C1 segment of cervical spinal cord (tissue), 14 donors: ENCODE measurements at places on chromosomes 3 and 15.
A peak's percentile ranks its signal among the peaks of the same experiment; 100 is the strongest.

- no peak for DNase-seq
These were observed 65.8 kb downstream of the PDE8A start for GRCh38 chr15:85047271-85047948.

- DNase-seq, result no peak
These were observed 71.8 kb upstream of the NDUFB4 start for GRCh38 chr3:120524171-120524923.

GRCh38 chr15:55344206-55344605, 25.2 kb downstream of the PIGB start:
- DNase-seq, result no peak

- no peak for DNase-seq
These were observed 1.3 kb downstream of the TOP2B start for GRCh38 chr3:25663347-25663868.

GRCh38 chr3:13058346-13059120, 14.7 kb downstream of the IQSEC1 start:
- DNase-seq, result no peak

DNA sequence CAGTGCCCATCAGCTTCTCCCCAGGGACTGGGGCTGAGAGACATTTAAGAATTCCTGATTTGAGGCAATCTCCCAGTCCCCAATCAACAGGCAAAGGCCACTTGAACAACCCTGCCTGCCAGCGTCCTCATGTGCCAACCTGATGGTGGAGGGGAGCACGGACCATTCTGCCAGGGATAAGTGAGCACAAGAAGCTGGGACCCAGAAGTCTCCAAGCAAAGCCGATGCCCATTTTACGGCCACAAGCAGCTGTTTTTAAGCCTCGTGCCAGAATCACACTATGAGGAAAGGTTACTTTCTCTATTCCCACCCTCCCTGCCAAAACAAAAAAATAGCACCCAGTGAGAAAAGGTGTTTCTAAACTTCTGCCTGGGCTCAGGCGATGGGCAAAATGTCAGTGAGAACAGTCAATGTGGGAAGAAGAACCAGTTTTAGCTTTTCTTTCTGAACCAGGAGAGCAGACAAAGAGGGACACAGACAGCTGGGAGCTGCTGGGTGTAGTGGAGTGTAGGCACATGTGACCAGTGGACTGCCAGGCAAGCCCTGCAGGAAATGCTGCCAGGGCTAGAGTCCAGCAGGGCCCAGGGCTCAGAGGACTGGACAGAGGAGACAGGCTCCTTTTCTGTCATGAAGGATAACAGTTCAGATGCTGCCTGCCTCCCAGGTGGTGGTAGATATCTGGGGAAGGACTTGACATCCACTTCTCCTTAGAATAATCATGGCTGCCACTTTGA, 57.7 kb downstream of the ATP2B2 start:
- no peak for DNase-seq

DNA sequence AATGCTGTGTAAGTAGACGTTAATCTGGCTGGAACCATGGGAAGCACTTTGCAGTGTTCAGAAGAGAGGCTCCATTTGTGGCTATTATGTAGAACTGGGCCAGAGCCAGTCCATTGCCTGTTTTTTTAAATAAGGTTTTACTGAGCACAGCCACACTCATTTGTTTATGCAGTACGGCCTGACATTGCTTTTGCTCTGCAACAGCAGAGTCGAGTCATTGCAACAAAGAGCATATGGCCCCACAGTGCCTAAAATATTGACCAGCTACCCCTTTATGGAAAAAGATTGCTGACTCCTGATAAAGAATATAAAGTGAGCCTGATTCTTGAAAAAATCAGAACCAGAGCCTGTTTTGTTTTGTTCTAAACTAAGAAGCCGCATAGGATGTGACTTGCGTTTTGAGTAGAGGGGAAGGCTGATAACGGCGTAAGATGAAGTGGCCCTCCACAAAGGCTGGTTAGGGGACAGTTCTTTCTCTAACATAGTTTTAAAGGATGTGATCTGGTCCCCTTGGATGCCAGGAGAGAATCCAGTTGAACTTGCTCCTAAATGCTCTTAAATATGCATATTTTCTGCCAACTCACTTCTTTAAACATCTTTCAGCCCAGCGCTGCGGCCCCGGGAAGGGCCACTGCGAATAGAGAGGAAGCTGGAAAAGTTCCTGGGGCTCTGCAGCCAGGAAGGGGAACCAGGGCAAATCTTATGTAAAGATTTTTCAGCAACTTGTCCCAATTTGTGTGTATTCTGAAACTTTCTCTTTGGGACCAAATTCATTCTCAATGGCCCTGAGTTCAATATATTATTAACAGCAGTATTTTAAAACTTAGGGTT, 64.5 kb downstream of the GLDN start:
- DNase-seq, result no peak

DNA sequence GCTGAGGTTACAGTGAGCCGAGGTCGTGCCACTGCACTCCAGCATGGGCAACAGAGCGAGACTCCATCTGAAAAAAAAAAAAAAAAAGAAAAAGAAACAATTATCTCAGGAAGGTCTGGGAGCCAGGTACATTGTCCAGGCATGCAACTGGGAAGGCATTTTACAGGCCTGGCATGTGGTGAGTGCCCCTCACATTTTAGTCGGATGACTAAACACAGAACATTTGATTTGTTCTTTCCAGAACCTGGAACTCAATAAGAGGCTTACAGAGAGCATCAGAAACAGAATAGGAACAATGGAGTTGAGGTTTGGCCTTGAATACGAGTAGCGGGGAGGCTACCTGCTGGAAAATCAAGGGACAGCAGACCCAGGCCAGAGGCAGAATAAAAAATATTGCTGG, 33.7 kb upstream of the IGF1R start:
- no peak for DNase-seq

- no peak for DNase-seq
These were observed 9.8 kb upstream of the MUC4 start for GRCh38 chr3:195821403-195822130.

DNA sequence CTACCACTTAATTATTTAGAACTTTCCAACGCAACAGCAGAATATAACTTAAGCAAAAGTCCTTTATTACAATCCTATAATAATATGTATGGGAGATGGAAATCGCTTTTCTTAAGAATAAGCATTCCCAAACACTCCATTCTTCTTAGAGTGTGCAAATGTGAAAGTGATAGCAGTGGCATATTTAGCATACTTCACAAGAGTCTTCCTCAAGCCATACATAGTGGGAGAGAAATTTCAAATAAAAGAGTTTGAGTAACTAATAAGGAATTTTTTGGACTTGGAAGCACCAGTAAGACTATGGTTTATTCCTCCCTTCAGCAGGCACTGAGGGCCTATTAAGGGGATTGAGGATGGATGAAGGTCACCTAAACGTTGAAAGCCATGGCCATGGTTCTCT, 22.1 kb upstream of the BNC1 start:
- no peak for DNase-seq

DNA sequence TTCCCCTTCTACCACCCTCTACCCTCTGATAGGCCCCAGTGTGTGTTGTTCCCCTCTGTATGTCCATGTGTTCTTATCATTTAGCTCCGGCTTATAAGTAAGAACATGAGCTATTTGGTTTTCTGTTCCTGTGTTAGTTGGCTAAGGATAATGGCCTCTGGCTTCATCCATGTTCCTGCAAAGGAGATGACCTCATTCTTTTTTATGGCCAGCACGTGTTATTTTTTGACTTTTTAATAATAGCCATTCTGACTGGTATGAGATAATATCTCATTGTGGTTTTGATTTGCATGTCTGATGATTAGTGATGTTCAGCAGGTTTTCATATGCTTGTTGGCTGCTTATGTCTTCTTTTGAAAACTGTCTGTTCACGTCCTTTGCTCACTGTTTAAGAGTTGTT, 63.1 kb upstream of the NPHP3 start:
- no peak for DNase-seq

- DNase-seq, result peak; percentile 21
These were observed 8.6 kb downstream of the TFRC start for GRCh38 chr3:196073255-196073753.

DNA sequence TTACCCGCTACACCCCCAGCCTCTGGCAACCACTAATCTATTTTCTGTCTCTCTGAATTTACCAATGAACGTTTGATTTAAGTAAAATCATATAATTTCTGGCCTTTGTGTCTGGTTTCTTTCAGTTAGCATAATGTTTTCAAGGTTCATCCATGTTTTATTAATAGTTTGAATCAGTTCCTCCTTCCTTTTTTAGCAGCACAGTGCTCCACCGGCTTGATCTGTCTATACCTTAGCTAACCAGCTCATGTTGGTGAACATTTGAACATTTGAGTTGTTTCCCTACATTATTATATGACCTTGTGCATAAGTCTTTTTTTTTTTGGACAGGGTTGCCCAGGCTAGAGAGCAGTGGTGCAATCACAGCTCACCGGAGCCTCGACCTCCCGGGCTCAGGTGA, 33.3 kb downstream of the PDE8A start:
- no peak for DNase-seq

DNA sequence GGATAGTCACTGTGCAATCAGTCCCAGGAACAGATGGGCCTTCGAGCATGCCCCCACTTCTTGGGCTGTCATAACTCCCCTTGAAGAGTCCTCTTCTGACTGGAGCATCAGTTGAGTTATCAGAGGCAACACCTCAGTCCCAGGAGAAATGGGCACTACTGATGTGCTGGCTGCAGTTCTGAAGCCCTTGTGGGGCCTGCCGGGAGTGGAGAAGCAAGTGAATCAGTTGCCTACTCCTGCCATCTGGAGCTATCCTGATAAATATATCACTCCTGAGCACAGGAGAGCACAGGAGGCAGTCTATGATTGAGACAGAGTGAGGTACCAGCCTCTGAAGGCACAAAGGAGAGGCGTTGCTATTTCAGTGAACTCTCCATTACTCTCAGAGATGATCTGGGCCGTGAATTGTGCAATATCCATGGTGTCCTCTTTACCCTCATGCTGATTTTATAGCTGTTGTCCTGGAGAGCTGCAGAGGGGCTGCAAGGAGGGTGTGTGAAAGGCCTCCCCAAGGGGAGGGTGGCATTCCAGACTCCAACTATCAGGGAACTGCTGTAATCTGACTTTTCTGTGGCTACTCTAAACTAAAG, 344.2 kb upstream of the ROPN1 start:
- DNase-seq, result no peak

- no peak for DNase-seq
These were observed 51.2 kb downstream of the FGF12 start for GRCh38 chr3:192675958-192676649.

DNA sequence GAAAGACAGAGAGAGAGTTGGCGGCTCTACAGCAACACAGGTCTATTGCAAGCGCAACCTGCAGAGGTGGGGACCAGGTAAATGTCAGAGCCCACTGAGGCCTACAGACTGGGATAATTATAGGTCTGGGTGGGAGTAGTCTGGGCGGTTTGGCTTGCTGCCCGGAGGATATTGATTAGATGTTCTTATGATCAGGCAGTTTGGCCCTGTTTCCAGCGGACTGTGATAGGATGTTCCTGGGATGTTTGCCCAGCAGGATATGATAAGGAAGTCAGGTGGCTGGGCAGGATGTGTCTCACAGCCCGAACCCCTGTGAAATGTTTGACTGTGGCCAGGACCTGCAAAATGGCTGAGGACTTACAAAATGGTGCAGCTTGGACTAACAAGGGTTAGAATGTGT, 364.9 kb downstream of the NAALADL2 start:
- no peak for DNase-seq

GRCh38 chr3:165185707-165186327, 10.4 kb downstream of the SLITRK3 start:
- DNase-seq, result no peak

DNA sequence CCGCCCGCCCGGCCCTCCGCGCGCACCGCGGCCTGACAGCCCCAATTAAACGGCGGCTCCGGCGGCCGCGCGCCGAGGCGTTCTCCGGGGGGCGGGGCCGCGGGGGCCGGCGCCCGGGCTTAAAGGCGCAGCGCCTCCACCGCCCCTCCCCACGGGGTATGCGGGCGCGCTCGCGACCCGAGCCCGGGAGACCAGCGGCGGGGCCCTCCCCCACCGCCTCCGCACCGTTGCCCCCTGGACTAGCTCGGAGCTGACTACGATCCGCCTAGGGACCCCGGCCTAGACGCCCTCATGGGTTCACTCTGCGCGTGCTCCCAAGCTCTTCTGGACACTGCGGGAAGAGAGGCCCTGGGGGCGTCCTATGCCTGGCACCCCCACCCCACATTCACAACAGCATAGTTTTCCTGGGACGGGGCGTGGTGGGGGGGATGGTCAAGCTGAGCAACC, at the start of gene DUSP7:
Gene DUSP7 (minus strand): TSS at position 51 of the 447 bp plus-strand sequence. CDS start 205 bp downstream, outside the sequence.
- peak; percentile 82 for DNase-seq

DNA sequence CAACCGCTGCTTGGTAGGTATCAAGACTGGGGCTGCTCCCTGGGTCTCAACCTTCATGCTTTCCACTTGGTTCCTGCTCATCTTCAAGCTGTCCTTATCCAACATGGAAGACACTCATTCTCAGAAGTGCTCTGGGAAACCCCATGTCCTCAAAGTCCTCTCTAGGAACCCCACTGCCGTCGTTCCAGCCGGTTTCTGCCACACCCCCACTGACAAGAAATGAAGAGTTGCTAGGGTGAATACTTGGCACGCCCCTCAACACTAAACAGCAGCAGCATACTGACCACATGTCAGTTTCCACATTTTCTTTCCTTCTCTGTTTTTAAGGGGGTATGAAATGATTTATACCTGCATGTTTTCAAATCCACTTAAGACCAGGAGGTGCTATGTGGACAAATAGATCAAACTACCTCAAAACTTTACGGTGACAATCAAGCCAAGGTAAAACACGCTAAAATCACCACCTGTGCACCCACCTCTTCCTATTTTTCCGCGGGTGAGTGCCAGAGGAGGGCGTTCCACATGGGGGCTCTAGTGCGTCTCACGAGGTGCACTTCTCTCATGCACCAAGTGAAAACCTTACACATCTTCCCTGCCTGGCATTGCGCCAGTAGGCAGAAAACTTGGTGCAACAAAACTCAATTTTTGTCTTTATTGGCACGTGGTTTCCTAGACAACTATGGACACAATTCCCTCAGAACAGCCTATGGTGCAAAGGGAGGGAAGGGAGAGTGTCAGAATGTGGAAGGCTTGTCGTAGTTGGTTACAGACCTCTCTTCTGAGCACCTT, 125.1 kb downstream of the TJP1 start:
- no peak for DNase-seq

DNA sequence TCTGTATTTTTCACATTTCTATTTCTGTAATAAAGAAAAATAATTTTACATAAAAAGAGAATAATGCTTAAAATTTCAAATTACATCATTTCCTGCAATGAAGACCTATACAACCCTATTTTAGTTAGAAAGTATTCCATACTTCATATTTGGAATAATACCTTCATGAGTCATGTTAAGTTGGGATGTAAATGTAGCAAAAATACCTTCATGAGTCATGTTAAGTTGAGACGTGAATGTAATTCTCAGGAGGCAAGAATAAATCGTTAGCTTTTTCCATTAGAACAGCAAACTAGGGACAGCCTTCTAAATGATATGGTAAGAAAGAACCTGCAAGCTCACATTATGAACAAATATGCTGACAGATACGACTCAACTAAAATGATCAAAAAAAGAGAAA, 91.9 kb downstream of the NAALADL2 start:
- DNase-seq, result no peak
